ENCODE measurements at places on chromosomes 1 and 21. TPM values are rescaled to one million over a fixed set of nuclear protein-coding genes. Genes with fewer than 3 reads are reported as not detected.

Gene PTPN22
- total RNA-seq = not detected

Gene OR6N1
- total RNA-seq = not detected

Gene LMX1A
- total RNA-seq = not detected

Gene NOS1AP
- total RNA-seq = 0.41 TPM

Gene MCM3AP
- total RNA-seq = 37.2 TPM

Gene DDAH1
- 7.0 TPM for total RNA-seq

Gene COPA
- total RNA-seq = 81.0 TPM

Gene FAM131C
- total RNA-seq = 19.7 TPM

Gene RNU1-1
- not detected for total RNA-seq

Gene LEFTY2
- total RNA-seq = not detected

Gene SERTAD4
- total RNA-seq = 0.46 TPM

Gene DNAJC6
- 4.8 TPM for total RNA-seq

Gene LORICRIN
- not detected for total RNA-seq

Gene VHLL
- not detected for total RNA-seq

Gene NR1I3
- total RNA-seq = 0.26 TPM

Gene TMCO4
- 5.3 TPM for total RNA-seq

Gene FCRL6
- not detected for total RNA-seq

Gene KLHDC9
- 2.0 TPM for total RNA-seq

Gene SPRR2E
- total RNA-seq = not detected

Gene KCNJ9
- total RNA-seq = not detected

Gene LAMB3
- 22.5 TPM for total RNA-seq

Gene BACE2
- 22.3 TPM for total RNA-seq
